HS-5 (cell line): ENCODE measurements at places on chromosomes 3 and 15.

DNA sequence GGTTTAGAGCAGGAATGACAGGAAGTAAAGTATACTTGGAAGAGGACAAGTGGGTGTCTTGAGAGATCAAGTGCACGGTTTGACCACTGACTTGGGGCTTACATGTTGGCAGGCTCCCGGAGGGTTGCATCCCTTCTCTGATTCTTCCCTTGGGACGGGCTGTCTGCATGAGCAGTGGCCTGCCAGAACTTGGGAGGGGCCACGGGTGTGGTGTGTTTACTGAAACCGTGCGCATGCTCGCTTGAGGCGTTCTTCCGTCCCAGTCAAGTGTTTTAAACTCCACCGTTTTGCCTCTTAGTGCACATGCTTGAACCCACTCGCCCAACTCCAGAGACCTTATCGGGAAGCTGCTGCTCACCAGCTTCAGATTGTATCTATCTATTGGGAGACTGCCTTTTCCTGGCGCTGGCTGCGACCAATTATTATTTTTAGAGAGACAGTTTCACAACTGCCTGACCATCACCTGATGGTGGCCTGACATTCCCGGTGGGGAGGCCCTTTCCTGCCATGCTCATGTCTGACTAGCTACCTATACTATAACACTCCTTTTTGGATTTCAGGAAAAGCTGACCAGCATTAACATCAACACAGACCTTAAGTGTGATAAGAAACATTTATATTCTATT, 14.9 kb upstream of the C3orf22 start:
- no peak for DNase-seq

DNA sequence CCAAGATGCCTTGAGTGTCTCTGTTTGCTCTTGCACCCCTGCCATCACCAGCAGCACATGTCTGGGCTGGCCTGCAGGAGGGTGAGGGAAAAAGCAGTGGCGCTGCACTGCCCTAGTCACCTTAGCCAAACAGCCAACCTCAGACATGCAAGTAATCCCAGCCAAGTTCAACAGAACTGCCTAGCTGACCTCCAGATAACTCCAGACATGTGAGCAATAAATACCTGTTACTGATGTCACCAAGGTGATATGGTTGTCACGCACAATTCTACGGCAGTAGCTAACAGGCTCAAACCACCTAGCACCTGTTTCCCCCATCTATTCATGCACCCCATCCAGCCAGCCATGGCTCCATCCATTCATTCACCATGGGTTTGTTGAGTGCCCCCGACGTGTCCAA, 99.9 kb downstream of the SRGAP3 start:
- no peak for DNase-seq

GRCh38 chr3:129621626-129622225, 15.2 kb upstream of the PLXND1 start:
- DNase-seq: no peak

DNA sequence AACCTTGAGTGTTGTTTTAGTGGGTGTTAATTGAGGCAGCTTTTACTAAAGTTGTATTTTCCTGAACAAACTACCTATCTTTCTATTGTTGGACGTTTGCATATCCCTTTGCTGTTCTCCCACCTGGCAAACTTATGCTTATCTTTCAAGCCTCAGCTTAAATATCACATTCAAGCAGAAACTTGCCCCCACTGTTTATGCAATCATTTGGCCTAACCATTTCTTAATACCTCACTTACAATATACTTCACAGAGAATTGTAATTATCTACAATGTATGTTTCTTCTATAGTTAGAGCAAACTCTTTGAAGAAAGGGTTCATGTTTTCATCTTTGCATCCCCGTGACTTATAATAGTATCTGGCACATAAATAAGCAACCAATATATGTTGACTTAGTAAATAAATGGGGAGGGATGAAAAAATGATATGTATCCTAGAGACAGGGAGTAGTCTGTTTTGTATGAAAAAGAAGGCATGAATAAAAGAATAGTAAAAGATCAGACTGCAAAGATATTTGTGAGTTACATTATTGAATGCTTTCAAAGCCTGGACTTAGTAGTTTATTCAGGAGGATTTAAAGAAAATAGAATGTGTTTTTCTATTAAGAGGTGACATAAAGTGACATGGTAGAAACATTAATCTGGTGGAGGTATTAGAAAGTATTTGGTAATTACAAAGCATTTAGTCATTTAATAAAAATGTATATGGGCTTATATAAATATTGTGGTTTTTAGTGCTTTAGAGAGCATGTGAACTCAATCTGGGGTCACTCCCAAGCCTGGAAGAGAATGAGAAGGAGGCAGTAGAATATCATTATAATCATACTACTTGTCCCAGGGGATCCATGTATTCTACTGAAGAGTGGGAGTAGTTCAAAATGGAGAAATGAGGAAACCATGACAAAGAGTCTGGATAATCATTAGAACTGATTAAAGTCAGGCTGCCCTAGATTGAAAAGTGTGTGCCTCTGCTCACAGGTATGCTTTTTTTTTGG, 60.0 kb upstream of the DCBLD2 start:
- DNase-seq: no peak

- peak; percentile 71 for DNase-seq
Measured at GRCh38 chr3:95302044-95302443, 1239.2 kb downstream of the NSUN3 start.

- DNase-seq: no peak
Measured at GRCh38 chr15:61016087-61016486, 213.0 kb downstream of the RORA start.
